Ovary (tissue), 10 donors: ENCODE measurements at places on chromosomes 5 and 9. TPM values are rescaled to one million over a fixed set of nuclear protein-coding genes. Genes with fewer than 3 reads are reported as not detected.

DNA sequence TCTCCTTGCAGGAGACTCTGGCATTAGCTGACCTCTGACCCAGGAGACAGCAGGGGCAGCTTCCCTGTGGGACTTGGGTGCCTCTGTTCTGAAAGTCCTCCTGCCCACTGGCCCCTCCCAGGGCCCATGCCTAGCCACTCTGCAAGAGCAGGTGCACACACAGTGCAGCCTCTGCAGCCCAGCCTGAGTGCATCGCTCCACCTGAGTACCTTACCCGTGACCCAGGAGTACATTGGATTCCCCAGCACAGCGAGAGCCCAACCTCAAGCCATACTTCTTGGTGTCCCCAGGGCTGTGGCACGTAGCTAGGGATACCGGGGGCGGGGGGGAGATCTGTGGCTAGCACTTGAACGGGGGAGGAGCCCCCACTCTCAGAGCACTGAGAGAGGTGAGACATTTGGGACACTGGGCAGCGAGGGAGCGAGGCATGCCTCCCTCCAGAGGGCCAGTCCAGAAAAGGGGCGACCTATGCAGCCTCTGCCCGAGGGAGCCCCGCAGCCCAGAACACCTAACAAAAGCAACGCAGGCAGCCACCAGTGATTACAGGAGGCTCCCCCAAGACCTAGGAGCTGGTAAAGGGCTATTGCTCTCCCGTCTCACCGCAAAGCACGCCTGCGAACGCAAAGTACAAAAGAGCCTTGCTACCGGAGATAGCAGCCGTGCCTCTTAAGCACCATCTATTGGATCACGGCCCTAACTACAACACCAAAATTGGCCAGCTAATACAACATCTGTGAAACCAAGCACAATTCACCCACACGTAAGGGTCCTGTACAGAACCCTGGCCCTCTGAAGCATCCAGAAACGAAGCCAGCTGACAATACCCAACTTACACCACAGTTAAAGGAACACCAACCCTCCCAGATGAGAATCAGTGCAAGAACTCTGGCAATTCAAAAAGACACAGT, 826 bp upstream of the PRDM9 start:
- no peak for DNase-seq
- no peak overlapping the region for H3K4me3 ChIP-seq
- no peaks in the 10 kb centered on the region for H3K36me3 ChIP-seq

DNA sequence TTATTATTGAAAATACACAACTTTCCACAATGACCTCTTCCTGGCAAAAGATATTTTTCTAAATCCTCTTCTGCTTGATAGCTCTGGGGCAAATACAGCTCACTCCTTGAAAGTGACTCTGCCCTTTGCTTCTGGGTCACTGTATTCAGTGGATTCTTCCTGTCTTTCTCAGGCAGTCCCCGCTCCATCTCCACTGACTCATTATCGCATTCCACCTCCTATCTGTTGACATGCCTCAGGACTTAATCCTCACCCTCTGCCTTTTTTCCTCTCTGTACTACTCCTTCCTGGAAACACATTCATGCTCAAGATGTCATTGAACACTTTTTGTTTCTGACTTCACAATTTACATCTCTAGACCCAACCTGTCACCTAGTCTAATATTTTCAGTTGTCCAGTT, 8.4 kb upstream of the RGS7BP start:
- peaks cover 1% of the 10 kb centered on the region for H3K4me1 ChIP-seq
- no peaks in the 10 kb centered on the region for H3K36me3 ChIP-seq
- H3K27me3 ChIP-seq = no peaks in the 10 kb centered on the region

DNA sequence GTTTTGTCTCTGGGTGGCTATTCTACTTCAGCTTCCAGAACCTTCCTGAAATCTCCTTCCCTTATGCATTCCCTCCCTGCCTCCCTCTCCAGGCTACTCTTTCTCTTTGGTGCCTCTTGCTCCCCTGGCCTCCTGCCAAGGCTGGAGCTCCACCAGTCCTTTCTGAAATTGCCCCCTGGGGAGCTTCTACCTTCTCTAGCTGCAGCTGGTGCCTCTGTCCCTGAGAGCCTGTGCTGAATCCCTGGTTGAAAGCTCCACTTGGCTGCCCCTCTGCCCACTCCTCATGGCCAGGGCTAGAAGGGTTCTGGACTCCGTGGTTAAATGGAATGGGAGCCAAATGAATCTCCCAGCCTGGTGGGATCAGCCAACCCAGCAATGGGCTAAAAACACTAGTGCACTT, 80.1 kb downstream of the COL15A1 start:
- no peaks in the 10 kb centered on the region for H3K36me3 ChIP-seq
- no peak overlapping the region for H3K4me3 ChIP-seq
- H3K4me1 ChIP-seq = peaks cover 5% of the 10 kb centered on the region
- peak; percentile 36 for DNase-seq
- no peak overlapping the region for H3K27ac ChIP-seq
- H3K27me3 ChIP-seq = no peaks in the 10 kb centered on the region

DNA sequence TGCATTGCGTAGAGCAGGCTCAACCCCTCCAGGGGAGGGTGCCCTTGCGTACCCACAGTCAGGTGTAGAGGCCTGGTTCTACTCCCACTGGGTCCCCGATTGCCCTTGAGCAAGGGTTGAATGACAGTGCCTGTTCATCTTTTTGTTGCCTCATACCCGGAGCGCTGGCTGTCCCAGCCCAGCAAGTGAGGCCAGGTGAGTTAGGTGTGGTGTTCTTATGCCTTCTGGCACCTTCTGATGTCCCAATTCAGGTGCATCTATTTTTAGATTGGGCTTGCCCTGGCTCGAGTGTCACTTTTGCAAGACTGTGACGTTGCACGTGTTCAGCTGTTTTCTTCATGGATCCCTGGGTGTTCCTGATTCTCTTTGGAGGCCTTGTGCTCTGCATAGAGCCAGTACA, 257.8 kb downstream of the GOLPH3 start:
- DNase-seq = no peak
- H3K27ac ChIP-seq = no peak overlapping the region

GRCh38 chr5:157855404-157855994, 3.4 kb downstream of the CLINT1 start:
- no peak overlapping the region for H3K27ac ChIP-seq
- H3K4me3 ChIP-seq = no peak overlapping the region
- peaks cover 4% of the 10 kb centered on the region for H3K4me1 ChIP-seq
- H3K27me3 ChIP-seq = no peaks in the 10 kb centered on the region
- peak; percentile 31 for DNase-seq

- no peak overlapping the region for H3K4me3 ChIP-seq
- no peak for DNase-seq
- no peaks in the 10 kb centered on the region for H3K36me3 ChIP-seq
- H3K27me3 ChIP-seq = no peaks in the 10 kb centered on the region
Measured at GRCh38 chr9:127417131-127418036, 6.8 kb upstream of the ZNF79 start.

- DNase-seq = no peak
- no peaks in the 10 kb centered on the region for H3K27me3 ChIP-seq
- no peak overlapping the region for H3K27ac ChIP-seq
- no peaks in the 10 kb centered on the region for H3K36me3 ChIP-seq
Measured at GRCh38 chr9:100354121-100354800, 1.5 kb upstream of the TEX10 start.

GRCh38 chr9:132878695-132879456, at the start of gene SPACA9:
SPACA9 (plus strand) TSS chr9:132878898; CDS start chr9:132883948, 5,050 bp downstream.
- H3K4me1 ChIP-seq = peaks cover 4% of the 10 kb centered on the region
- no peaks in the 10 kb centered on the region for H3K27me3 ChIP-seq
- H3K4me3 ChIP-seq = peak within 1 kb of the TSS; percentile 78
- H3K27ac ChIP-seq = peak within 1 kb of the TSS; percentile 27
- no peaks in the 10 kb centered on the region for H3K36me3 ChIP-seq
- DNase-seq = peak; percentile 84

GRCh38 chr9:33250458-33250995, 10.6 kb downstream of the SPINK4 start:
- no peaks in the 10 kb centered on the region for H3K4me1 ChIP-seq
- no peaks in the 10 kb centered on the region for H3K27me3 ChIP-seq
- no peak overlapping the region for H3K4me3 ChIP-seq
- H3K36me3 ChIP-seq = no peaks in the 10 kb centered on the region
- no peak overlapping the region for H3K27ac ChIP-seq

- DNase-seq = no peak
- no peak overlapping the region for H3K4me3 ChIP-seq
- no peaks in the 10 kb centered on the region for H3K4me1 ChIP-seq
- H3K36me3 ChIP-seq = no peaks in the 10 kb centered on the region
- no peak overlapping the region for H3K27ac ChIP-seq
Measured at GRCh38 chr5:145553177-145553576, 282.0 kb downstream of the PRELID2 start.

Gene FOXD1
- total RNA-seq = 0.73 TPM

Gene IFNK
- total RNA-seq = not detected
